ENCODE measurements at places on chromosomes 2 and 18.

- DNase-seq = no peak
Measured at GRCh38 chr2:28403370-28403956, 10.8 kb downstream of the FOSL2 start.

GRCh38 chr2:42074661-42075060 is 26.8 kb downstream of the PKDCC start:
- DNase-seq = no peak

GRCh38 chr18:11387880-11388279 is 221.5 kb upstream of the SLC35G4 start:
- DNase-seq = no peak

GRCh38 chr2:42101206-42102023 is 53.6 kb downstream of the PKDCC start:
- DNase-seq = peak; percentile 24

GRCh38 chr2:68379184-68379708 is 14.2 kb downstream of the PLEK start:
- DNase-seq = no peak

GRCh38 chr18:63578357-63578958 is 8.7 kb upstream of the SERPINB13 start:
- DNase-seq = peak; percentile 67

- no peak for DNase-seq
Measured at GRCh38 chr2:98477506-98477905, 32.8 kb downstream of the INPP4A start.

DNA sequence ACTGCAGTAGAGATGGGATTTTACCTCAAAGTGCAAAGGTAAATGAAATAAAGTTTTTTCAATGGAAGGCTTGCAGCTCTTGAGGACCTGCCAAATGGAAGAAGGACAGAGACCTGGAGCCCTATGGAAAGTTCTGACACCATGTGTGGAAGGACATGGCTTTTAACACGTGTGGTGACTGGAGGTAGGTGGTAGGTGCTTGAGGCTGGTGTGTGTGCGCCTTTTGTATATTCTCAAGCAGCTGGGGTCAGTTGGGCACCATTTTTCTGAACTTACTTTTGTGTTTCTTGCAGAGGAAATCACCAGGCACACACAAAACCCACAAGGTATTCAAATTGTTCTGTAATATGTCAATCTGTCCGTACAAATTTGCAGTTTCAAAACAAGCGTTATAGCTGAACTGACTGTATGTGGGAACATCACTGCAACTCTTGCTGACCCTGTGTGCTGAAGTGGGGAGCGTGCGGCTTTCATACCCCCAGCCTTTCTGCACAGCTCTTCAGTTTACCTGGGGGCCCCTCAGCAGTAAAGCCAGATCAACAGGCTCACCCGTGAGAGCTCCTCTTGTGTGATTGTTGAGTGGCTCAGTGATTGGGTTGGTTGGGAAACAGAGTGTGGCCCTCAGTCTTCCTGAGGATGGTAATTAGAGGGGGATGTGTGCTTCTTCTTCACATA is 363 bp downstream of the GREB1 start:
- DNase-seq = no peak

GRCh38 chr2:138059487-138060300 is 95.4 kb downstream of the HNMT start:
- DNase-seq = no peak

DNA sequence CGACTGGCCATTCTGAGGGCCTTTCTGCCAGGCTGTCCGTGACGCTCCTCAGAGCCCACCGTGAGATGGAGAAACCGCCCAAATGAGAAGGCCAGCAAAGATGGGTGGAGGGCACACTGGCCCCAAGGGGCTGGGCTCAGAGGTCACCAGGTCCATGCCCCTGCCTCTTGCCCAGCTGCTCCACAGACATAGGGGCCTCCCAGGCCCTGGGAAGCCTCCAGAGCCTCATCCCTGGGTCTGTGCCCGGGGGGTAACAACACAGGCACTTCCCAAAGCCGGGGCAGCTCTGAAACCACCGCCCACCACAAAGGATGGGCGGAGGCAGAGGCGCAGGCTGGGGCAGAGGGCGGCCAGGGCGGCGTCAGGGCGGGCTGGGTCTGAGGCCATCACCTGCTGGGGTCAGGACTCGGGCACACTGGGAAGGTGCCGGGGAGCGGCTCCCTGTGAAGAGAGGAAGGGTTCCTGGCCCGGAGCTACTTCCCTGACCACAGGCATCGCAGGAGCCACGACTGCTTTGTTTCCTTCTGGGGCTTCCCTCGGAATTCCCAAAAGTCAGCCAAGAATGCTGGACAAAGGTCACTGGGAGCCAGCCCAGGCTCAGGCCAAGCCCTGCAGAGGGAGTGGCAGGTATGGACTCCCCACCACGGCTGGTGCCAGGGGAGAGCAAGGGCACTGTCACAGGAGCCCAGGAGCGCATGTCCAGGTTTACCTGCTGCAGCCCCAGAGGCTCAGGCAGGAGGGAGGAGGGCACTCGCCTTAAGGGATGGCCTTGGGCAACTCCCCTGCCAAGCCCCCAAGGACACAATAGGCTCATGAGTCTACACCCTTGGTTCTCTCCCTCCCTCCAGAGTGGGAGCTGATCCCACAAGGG is 9.4 kb downstream of the CYP26B1 start:
- no peak for DNase-seq

DNA sequence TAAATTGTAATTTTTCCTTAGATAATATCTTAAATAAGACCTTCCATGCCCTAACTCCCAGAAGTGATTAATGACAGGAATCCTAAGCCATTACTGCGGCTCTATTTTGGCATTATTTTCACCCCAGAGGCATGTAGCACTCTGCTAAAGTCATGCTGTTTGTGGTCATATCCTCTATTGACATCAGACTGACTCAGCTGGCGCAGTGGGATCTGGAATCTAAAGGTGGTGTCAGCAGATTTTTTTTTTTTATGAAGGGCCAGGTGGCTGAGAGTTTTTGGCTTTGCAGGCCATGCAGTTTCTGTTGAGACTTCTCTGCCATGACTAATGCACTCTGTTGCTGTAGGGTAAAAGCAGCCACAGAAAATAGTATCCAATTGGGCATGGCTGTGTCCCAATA is 64.1 kb upstream of the ACVR1C start:
- DNase-seq = no peak

- DNase-seq = no peak
Measured at GRCh38 chr2:226399006-226399405, 400.6 kb downstream of the IRS1 start.

- no peak for DNase-seq
Measured at GRCh38 chr2:187614756-187615155, 60.5 kb upstream of the TFPI start.

GRCh38 chr2:174874085-174874484 is 109.8 kb upstream of the CHRNA1 start:
- no peak for DNase-seq

DNA sequence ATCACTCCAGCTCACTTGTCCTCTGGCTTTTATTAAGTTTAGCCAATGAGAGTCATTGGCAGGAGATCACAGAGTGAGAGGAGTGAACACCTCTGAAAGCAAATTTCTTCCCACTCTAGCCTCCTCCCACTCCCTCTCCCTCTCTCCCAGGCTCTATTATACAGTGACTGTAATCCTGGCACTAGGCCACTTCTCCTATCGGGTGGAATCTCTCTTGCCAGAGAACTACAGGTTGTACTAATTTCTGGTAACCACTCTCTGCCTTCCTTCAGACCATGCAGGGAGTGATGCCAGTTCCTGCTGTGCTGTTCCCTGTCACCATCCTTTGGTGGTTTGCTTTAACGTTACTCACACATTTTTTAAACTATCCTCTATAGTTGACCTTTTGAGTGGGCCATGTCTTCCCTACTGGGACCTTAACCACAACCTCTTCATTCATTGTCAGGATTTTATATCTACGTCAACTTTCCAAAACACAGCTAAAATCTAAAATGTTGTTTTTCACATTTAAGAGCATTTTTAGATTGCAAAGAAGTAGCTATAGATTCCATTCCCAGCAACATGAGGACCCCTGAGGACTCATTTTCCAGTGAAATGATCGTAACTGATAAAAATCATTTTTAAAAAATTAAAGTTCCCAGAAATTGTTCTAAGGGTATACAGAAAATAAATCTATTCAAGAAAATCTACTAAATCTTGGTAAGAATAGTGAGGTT is 217.1 kb downstream of the MREG start:
- DNase-seq = no peak

DNA sequence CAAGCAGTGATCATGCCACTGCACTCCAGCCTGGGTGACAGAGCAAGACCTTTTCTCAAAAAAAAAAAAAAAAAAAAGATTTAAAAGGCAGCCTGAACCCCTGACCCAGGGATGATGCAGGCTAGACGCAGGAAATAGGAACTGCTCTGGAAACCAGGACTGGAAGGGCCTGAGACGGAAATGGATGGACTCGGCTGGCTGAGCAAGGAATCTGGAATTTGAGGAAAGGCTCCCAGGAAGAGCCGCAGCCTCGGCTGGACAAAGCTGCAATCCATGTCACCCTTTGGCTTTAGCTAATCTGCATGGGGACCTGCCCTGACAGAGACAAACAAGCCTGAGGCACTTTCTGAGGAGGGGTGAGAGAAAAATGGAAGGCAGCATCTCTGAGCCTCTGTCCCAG is 55.0 kb upstream of the DAPL1 start:
- no peak for DNase-seq
